ENCODE measurements at places on chromosomes 5 and 9.

DNA sequence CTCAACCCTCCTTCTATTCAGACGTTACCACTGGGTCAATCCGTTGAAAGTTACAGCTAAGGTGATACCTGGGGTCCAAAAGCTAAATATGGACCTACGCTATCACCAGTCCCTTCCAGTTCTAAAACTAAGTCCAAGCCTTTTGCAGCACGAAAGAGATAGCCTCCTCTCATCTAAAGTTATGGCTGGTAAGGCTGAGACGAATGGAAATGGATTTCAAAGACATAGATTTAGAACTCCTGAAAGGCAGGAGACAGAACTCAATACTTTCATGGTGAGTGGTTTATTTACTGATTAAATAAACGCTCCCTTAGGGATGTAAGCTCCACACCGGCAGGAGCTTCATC lies 751 bp upstream of the RIC1 start:
- DNase-seq: no peak

- DNase-seq: no peak
Measured at GRCh38 chr5:43409809-43410271, 2.4 kb downstream of the CCL28 start.

DNA sequence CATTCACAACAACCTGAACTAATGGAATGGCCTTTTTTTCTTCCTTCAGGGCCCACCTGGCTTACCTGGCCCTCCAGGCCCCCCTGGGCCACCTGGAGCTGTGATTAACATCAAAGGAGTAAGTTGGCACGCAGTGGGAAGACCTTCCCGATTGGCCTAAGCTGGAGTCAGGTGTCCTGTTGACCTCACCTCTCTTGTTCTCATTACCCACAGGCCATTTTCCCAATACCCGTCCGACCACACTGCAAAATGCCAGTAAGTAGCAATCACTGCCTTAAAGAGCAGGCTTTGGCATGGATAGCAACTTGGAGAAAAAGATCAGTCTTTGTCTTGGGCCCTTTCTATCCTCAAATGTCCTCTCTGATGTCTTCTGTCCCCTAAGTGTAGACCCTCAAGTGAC lies 55.3 kb upstream of the TGFBR1 start:
- no peak for DNase-seq

- no peak for DNase-seq
Measured at GRCh38 chr5:171205375-171205774, 103.7 kb upstream of the TLX3 start.

- no peak for DNase-seq
Measured at GRCh38 chr5:108687595-108688200, 60.0 kb upstream of the FER start.

DNA sequence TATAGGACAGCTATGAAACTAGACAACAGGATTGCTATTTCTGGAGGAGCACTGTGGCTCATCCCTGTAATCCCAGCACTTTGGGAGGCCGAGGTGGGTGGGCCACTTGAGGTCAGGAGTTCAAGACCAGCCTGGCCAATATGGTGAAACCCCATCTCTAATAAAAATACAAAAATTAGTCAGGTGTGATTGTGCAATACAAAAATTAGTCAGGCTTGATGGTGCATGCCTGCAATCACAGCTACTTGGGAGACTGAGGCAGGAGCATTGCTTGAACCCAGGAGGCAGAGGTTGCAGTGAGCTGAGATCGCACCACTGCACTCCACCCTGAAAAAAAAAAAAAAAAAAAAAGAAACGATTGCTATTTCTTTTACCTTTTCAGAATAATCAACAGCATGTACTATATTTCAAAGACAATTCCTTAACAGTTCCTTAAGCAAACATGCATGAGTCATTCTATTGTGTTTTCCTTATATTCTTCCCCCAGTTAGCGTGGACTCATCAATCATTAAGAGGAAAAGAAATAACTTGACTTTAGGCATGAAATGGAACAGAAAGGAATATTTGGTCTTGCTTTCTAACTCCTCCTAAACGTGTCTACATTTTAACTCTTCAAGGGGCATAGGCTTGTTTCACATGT lies 162.6 kb downstream of the TAF11L14 start:
- no peak for DNase-seq

GRCh38 chr9:25025156-25025555 lies 479.5 kb upstream of the IZUMO3 start:
- no peak for DNase-seq

DNA sequence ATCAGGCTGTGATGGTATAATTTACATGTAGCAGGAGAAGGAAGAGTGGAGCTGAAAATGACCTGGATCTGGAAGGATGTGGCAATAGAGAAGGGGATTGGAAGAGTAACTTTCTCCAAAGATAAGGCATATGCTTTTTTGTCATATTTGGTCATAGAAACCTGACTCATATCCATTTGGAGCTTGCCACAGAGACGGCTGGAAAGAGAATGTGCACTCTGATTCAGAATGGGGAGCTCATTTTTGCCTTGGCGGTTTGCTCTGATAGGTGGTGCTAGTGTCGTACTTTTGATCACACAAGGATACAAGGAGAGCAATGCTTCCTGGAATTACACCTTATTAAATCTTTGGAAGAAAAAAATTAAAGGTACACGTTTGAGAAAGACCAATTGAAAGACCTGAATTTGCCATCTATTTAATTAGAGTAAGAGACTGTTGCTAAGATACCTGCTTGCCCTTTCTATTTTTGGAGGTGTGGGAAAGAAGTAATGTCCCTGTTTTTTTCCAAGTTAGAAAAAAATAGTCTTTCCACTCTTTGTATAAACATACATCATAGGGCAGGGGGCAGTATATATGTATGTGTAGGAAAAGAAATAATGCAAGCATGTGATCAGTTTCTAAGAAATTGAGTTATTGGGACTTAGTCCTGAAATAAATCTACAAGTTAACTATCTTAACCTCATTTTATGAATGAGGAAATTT lies 5.4 kb downstream of the LSM11 start:
- peak; percentile 81 for DNase-seq

GRCh38 chr9:90629991-90630390 lies 12.6 kb downstream of the DIRAS2 start:
- DNase-seq: no peak

DNA sequence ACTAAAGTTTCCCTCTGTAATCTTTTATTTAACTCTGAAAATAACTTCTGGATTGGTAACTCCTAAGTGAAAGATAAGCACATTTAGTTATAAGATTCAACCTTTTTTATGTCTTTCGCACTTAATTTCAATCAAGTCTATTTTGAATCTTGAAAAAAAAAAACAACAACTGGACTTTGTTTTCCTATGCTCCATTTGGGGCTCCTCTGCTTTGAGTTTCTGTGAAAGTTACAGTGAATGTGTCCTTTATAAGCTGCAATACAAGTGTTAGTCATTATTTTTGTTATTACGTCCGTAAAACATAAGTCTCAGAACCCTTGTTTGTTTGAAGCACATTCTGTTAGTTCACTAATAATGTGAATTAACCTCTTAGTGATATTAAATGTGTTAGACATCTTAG lies 276.8 kb downstream of the ADAMTS6 start:
- no peak for DNase-seq

DNA sequence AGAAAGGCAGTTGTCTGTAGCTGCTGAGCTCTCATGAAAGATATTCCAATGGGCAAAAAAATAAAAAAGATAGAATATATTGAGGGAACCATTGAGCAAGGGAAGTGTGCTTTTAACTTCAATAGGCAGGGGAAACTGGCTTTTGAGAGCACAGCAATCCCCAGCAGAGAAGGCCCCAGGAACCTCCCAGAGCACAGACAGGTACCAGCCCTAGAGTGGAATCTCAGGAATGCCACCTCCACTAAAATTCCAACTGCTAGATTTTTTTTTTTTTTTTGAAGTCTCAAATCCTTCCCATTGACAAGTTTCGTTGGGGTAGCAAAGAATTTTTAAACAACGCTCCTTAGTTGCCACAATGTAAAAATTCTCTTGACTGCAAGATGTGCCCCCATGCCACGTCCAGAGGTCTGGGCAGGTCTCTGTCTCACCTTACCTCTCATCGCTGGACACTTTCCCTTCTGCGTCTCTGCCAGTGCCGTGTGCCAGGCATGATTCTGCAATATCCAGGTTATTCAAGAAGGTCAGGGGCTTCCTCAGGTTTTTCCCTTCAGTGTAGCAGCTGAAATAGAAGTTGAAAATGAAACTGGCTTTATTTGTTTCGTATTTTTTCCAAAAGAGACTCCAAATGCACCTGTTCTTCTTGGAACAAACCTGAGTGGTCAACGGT lies 64.2 kb upstream of the IRX1 start:
- no peak for DNase-seq

DNA sequence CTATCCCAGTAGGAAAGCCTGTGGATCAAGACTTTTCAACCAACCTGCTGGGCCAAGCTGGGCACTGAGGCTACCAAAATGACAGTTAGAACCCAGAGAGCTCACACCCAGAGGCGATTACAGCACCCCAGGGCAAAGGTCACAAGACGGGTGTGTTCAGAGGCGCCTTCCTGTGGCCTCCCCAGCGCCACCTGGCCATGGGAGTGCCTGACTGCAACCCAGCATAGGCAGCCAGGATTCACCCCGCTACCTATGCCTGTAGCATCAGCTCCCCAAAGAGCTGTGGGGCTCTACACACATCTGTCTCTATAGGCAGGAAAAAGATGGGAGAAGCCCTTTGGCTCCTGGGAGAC lies 33.5 kb downstream of the PDGFRB start:
- DNase-seq: no peak

GRCh38 chr9:137103206-137103999 lies 11.1 kb downstream of the DPP7 start:
- no peak for DNase-seq

DNA sequence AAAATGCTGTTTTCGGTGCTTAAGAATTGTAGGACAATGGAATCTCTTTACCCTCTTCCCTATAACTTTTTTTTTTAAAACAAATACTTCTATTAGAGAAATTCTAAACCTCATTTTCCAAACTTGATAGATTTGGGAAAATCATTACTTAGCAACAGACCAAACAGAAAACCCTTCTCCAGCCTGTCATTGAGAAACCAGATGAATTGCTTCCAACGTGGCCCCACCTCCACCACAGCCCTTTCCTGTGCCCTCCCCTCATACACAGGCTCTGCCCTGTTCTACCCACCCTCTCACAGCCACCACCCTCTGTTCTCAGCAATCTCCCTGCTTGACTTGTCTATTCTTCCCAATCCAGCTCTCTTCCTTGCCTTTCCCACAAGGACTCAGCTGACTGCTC lies 221.2 kb downstream of the DMRT2 start:
- no peak for DNase-seq

GRCh38 chr5:78552729-78553342 lies 95.7 kb downstream of the LHFPL2 start:
- DNase-seq: no peak

DNA sequence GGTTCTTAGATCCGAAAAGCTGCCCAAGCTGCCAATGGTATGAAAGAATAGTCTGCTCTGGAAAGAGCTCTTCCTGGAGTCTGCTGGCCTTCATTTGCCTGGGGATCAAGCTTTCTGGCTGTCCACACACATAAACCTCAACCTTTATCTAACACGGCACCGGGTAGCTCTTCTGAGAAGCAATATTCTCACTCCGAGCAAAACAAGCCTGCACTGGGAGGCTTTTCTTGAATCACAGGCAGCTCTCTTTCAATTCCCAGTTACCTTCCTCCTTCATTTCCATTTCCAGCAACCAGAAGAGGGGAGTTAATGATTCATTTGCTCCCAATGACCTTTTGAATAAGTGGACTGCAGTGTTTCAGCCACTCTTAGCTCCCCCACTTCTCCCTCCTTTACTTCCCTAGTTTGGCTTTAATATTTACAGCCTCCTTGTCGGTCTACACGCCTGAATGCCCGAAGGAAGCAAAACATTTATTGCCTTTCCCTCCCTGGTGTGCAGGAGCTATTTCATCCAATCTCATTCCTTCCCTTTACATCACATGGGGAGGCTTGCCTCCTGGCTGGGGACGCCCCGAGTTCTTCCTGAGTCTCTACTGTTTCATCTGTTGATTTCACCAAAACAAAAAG lies 187.1 kb downstream of the ARHGEF28 start:
- no peak for DNase-seq

- DNase-seq: no peak
Measured at GRCh38 chr5:128121651-128122050, 38.1 kb downstream of the SLC12A2 start.

DNA sequence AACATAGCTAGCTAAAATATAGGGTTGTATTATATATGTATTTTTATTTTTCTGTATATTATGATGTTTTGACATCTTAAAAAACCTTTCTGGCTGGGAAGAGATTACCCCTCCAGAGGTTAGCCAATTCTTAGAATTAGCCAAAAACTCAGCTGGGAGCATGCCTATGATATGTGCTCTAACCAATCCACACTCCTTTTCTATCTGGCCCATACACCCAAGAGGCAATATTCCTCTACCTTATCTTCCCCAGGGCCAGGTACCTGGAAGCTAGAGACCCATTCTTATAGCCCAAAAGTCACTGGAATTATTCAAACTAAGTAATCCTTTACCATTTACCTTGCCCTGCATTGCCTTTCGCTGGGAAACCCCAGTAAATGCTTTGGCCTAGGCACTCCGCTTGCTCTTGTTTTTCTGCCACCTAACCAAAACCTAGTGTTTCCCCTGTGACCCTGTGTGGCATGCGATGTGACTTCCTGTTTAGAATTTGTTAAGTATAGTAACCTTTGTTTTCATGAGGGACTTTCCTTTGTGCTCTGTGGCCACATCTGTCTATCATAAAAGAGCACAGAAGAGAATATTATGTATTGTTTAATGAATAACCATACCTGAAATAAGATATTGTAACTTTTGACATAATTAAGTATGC lies 37.4 kb downstream of the CSNK1G3 start:
- DNase-seq: no peak

DNA sequence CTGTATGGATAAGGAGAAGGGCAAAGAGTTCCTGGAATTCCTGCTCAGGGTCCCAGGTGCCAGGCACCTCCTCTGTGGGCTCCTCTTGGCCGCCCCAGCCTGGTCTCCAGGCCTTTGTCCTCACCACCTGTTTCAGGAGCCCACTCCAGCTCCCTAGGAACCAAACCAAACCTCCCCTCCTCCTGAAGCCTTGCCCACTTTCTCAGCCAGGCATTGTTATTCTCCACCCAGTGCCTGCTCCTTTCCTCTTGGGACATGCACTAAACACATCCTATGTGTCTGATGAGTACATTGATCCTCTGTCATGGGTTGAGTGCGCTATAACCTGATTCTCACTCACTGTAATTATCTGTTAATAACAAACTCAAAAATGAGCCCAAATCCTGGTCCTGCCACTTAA lies 189.8 kb downstream of the SPOCK1 start:
- no peak for DNase-seq

GRCh38 chr5:134132372-134133187 lies 18.1 kb downstream of the TCF7 start:
- no peak for DNase-seq

- DNase-seq: no peak
Measured at GRCh38 chr5:84017523-84018172, 297.0 kb upstream of the HAPLN1 start.

GRCh38 chr9:88551546-88552137 lies 16.7 kb downstream of the NXNL2 start:
- DNase-seq: no peak

DNA sequence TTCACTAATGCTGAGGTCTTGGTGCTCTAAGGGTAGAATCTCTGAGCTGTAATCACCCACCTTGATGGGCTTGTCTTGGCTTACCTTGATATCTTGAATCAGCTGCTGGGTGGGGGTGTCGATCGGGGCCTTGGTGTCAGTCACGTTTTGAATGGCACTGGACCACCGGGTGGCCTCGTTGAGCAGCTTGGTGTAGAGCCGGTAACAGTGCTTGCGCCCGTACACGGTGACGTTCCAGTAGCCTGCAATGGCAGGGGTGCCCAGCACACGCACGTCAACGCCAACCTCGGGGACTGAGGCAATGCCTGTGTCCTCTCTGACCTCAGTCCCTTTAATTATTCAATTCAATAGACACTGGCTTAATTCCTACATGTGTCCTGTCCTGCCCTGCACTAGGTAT lies 63.1 kb upstream of the RETREG1 start:
- no peak for DNase-seq

GRCh38 chr9:84702471-84702870 lies 32.9 kb downstream of the NTRK2 start:
- DNase-seq: no peak

Data from non-pigmented ciliary epithelial cell (primary cell).